ENCODE measurements at places on chromosomes 11 and 22. TPM values are rescaled to one million over a fixed set of nuclear protein-coding genes. Genes with fewer than 3 reads are reported as not detected.

- DNase-seq, result no peak
Measured at GRCh38 chr11:12704049-12704448, 29.8 kb downstream of the TEAD1 start.

DNA sequence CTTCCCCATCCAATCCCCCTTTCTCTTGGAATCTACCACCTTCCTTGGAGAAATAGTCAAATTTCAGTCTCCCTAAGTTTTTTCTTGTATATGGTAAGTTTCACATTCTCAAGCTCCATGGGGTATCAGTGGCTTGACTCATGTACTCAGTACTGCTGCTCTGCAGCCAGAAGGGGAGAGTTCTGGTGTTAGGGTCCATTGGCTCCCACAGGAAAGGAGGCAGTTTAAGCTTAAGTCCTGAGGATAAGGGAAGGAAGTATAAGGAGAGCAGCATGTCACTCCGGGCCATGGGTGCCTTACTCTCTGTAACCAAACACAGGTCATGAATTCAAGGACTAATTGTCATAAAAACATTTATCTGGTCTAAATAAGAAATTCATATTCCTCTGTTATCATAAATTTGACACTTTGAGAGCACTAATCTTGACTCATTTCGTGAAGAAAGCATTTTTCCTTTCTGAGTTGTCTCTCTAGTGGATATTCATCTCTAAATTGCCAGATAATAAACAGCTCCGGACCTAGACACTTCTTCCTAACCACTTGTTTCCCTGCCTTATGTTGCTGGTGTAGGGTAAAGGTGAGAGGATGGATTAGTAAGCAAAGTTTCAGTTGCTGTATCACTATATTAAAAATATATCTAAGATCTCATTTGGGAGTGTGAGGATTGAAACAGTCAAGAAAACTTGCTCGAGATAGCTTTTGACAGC, 20.1 kb upstream of the SORL1 start:
- DNase-seq, result no peak

- no peak for DNase-seq
Measured at GRCh38 chr11:34264303-34265110, 93.3 kb downstream of the ABTB2 start.

DGCR6 gene
- polyA plus RNA-seq, result 14.4 TPM
